ENCODE measurements at places on chromosomes 16 and 17.
A peak's percentile ranks its signal among the peaks of the same experiment; 100 is the strongest.

DNA sequence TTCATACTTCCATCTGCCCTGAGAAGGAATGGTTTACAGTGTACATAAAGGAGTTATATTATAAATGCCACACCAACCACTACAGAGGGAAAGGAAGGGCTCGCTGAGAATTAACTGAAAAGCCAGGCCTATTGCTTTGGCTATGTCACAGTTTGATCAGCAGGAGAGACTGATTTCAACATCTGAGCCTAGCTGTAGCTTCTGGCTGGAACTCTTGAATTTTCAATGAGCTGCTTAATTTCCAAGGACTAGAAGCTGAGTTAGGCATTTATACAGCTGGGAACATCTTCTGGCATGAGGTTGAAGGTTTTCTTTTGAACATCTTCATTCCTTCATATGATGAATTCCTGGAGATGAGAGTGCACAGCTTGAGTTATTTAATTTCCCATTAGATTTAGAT lies 47.6 kb upstream of the GNAO1 start:
- no peak for DNase-seq

DNA sequence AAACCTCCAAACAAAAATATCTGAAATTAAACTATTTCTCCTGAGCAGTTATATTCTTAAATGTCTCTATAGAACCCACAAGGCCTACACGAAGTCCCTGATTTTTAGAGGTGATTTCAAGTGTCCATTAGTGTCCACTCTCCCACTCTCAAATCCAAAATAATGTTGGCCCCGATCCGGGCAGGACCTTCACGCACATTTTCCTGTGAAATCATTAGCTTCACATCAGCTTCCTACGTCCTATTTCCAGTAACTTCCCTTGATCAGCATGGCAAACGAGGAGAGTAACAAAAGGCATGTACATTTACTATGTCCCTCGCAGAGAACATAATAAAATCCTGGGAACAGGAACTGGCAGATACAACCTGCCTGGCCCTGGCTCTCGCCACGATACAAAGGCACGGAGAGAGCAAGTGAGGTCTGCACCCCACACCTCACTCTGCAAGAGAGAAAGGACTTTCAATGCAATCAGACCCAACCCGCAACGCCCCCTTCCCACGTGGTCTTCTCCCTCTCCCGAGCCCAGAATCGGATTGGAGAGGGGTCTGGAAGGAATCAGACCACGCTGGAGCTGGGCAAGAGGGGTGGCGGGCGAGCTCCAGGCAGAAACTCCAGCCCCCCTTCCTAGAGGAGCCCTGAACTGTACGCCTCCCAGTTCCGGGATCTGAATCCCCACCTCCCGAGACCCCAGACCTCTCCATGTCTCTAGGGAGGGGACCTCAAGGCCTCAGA lies 17.5 kb upstream of the C17orf78 start:
- DNase-seq: peak; percentile 25

GRCh38 chr17:56314026-56314425 lies 160.8 kb downstream of the ANKFN1 start:
- no peak for DNase-seq

DNA sequence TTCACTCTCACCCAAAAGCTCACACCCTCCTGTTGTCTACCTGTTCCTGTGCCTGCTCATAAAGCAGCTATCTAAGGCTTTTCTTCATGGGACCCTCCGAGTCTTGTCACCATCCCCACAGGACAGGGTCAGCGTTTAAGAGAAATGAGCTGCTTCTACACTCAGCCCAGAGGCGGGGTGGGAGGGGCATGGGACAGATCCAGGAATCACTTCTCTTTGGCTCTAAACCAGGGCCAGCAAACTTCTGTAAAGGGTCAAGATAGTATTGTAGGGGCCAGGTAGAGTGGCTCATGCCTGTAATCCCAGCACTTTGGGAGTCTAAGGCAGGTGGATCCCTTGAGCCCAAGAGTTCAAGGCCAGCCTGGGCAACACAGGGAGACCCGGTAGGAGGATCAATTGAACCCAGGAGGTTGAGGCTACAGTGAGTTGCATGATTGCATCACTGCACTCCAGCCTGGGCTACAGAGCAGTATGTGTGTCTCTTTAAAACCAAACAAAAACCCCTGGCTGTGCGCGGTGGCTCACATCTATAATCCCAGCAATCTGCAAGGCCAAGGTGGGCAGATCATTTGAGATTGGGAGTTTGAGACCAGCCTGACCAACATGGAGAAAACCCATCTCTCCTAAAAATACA lies 23.2 kb upstream of the KLHL11 start:
- DNase-seq: no peak

DNA sequence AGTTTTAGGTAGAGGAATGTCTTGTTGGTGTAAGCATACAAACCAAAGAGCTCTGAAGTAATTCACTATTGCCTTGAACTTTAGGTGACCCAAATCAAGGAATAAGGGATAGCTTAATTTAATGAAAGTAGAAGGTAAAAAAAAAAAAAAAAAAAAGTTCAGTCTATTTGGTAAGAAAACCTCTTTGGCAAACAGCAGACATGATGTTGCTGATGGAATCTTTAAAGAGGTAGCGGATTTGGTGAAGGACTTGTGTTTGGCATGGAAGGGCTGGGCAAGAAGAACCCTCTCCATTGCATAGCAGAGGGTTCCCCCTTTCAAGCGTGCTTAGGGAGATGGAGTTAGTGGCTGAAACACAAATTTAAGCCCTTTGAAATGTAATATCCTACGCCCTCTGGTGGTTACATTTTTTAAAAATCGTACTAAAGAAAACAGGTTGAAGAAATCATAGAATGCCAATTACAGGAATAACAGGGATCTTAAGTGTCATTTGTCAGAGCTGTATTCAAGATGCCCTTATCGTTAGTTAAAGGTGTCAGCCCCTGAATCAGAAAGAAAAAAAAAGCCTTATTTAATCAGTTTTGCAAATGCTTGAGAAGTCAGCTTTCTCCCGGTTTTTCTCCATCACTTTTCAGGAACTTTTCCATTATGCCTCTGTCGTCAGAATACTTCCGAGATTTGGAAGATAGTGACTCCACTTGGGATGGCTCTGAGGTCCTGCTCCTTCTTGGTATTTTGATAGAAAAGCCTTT lies 383.1 kb downstream of the KCNJ2 start:
- peak; percentile 40 for DNase-seq

- peak; percentile 41 for DNase-seq
Observed at GRCh38 chr16:67349172-67349571, 22.6 kb downstream of the LRRC36 start.

DNA sequence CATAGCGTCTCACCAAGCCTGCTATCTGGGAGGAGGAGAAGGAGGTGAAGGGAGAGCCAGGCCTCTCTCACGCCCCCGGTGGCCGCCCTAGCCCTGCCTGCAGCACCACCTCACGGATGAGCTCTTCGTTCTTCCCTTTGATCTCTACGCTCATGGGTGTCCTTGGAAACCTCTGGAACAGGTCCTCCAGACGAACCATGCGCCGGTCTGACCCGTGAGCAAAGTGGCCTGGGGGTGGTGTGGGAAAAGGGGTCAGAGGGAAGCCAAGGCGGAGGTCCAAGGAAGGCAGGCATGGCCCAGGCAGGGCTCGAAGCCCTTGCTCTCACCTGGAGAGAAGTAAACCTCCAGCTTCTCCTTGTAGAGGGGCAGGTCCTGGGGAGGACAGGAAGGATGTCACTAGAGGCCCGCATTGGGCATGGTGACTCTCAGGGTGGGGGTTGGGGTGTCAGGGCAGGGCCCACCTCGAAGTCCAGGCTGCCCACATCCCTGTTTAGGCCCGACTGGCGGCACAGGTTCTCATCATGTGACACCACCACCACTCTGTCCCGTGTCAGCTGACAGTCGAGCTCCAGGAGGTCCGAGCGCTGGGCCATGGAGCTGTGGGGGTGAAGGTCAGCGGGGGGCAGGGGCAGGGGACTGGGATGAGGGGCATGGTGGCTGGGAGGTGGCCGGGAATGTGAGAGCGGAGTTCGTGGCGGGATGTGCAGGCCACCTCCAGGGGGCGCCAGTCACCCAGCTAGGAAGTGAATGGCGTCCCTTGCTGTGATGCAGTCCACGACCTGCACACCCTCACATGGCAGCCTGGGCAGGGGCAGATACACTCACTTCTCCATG lies 923 bp downstream of the GDPD3 start:
- DNase-seq: peak; percentile 49

DNA sequence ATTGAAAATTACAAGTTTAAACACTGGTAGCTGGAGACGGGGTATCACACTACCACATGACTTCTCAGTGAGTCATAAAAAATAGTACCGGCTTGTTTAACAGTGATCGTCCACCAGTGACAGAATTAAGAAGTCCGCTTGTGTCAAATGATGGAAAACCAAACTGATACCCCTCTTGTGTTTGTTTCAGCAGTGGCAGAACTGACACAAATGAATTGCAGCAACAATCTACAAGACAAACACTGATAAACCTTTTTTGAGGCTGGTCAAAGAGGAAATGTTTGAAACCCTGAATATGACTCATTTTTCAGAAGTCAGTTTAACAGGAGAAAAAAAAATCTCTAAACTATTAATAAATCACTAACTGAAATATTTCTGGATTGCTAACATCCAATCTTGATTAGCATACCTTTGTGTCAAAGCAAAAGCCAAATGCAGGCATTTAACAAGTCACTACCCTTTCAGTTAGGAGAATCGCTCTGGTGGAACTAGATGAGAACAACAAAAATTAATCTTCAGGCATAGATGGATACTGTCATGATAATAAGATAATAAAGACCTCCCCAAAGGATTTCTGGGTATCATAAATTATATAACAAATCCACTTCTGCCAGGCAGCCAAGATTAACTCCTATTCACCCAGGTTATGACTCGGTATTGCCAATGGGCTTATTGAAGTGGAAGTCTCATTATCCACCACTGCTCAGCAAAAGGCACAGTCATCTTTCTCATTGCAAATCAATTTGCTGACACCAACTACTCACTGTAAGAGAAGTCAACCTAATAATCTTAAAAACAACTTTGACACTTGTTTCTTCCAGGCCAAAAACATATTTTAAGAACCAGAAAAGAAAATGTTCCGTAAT lies 20.8 kb downstream of the DCUN1D3 start:
- DNase-seq: no peak

DNA sequence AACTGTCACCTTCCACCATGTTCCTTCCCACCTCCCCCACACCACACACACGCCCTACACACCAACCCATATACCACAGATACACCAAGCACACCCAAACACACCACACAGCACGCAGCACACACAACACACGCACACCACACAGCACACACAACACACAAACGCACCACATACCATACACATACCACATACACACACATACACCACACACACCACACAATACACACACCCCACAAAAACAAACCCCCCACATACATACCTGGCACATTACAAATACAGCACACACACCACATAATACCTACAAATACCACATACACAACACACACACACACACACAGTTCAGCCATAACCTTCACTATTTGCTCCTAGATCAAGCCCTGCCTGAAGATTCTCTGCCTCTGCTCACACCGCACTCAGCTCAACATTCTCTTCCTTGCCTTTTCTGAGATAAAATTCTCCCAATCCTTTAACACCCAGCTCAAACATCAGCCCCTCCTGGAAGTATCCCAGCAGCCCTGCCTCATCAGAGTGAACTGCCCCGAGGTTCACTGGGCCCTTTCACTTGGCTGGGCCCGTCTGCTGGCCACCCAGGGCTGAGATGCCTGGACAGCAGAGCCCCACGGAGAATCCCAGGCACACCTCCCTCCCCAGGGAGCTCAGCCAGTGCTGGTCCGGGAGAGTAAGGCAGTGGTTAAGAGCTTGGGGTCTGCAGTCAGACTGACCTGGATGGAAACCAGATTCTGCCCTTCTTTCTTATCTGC lies 31.9 kb upstream of the CPNE2 start:
- no peak for DNase-seq

GRCh38 chr17:61208301-61209105 lies 191.1 kb upstream of the TBX2 start:
- DNase-seq: no peak

DNA sequence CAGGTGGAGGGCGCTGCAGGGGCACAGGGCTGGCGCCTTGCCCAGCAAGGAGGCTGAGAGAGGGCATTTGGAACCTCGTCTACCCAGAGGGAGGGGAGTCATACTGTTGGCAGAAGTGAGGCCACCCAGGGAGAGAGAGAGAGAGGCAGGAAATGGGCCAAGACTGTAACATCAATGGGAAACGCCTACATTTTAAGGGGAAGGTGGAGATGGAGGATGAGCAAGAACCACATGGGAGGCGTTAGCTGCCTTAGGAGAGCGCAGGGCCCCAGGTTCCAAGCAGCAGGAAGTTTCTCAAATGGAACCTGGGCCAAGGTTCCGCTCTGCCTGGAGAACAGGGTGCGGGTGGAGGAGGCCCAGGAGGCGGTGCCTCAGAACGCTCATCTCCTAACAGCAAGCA lies 2.7 kb upstream of the WFDC1 start:
- DNase-seq: no peak

GRCh38 chr17:63434951-63435571 lies 11.0 kb downstream of the CYB561 start:
- no peak for DNase-seq

- no peak for DNase-seq
Observed at GRCh38 chr17:15479703-15480102, 12.3 kb upstream of the CDRT4 start.

- no peak for DNase-seq
Observed at GRCh38 chr16:57728336-57729181, 7.0 kb upstream of the KATNB1 start.

- peak; percentile 47 for DNase-seq
Observed at GRCh38 chr16:76639685-76640289, 362.6 kb downstream of the CNTNAP4 start.

- DNase-seq: no peak
Observed at GRCh38 chr17:9028988-9029570, 7.8 kb downstream of the NTN1 start.

DNA sequence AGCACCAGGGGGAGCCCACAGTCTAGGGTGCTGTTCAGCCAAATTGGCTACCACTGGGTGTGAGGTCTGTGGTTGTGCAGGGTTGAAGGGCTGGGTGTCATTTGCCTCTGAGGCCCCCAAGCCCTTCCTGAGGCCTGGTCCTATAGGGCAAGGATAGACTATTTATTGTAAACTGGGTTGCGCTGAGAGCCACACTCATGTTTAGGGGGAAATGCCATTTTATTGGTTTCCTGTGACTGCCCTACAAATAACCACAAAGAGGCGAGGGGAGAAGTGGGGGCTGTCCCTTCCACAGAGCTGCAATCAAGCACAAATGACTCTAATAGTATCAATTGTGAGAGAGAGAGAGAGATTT lies 3.6 kb upstream of the ZCCHC14 start:
- no peak for DNase-seq

DNA sequence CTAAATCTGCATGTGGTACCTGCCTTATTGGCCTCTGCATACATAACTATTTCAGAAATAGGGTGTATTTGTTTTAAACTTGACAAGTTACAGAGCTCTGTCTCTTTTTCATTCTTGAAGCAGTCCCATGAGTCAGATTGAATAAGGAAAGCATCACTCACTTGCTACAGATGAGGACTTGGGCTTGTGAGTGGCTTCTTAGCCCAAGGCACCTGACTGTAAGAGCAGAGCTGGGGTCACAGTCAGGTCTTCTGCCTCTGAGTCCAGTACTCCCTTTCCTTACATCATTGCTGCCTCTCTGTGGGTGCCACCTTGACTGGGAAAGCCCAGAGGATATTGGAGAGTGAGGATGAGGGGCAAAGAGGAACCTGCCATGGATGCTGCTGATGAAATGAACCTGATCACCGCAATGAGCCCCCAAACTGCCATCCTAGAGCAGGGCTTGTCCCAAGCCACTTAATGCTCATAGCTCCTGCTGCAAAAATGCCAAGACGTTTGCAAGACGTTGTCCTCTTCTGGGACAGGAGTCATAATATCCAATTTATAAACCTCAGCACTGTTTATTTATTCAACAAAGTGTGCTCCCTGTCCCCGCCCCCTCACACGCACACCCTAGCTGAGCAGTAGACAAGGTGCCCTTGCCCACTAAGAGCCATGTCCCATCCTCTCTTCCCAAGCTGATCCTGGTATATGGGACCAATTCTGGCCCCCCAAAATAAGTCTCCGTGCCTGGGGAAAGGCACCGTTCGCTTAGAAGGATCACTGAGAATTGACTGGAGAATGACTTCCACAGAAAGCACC lies 74.1 kb downstream of the CCDC182 start:
- DNase-seq: no peak

All from NCI-H460 (cell line).